ENCODE measurements at places on chromosomes 6 and 20. TPM values are rescaled to one million over a fixed set of nuclear protein-coding genes. Genes with fewer than 3 reads are reported as not detected.

MYLK2 gene
- total RNA-seq, result not detected

CCN6 gene
- total RNA-seq, result not detected

DDO gene
- total RNA-seq, result 0.66 TPM

FAM83C gene
- not detected for total RNA-seq

CDSN gene
- not detected for total RNA-seq

GHRH gene
- total RNA-seq, result not detected

CNKSR3 gene
- 3.1 TPM for total RNA-seq

TMEM151B gene
- not detected for total RNA-seq

WFDC13 gene
- not detected for total RNA-seq

MATN4 gene
- total RNA-seq, result not detected

HBS1L gene
- 75.5 TPM for total RNA-seq

MYB gene
- total RNA-seq, result 0.43 TPM

SFT2D1 gene
- 30.0 TPM for total RNA-seq

DNAH8 gene
- total RNA-seq, result 1.5 TPM

ANGPT4 gene
- not detected for total RNA-seq

ELOVL4 gene
- total RNA-seq, result 3.3 TPM

C20orf141 gene
- not detected for total RNA-seq

PRSS16 gene
- total RNA-seq, result not detected

MLN gene
- not detected for total RNA-seq

DUSP22 gene
- total RNA-seq, result 19.9 TPM

GPSM3 gene
- total RNA-seq, result 10.9 TPM

ARMH2 gene
- not detected for total RNA-seq

ELOVL2 gene
- 0.43 TPM for total RNA-seq
